ENCODE measurements at places on chromosomes 11 and 22.

DNA sequence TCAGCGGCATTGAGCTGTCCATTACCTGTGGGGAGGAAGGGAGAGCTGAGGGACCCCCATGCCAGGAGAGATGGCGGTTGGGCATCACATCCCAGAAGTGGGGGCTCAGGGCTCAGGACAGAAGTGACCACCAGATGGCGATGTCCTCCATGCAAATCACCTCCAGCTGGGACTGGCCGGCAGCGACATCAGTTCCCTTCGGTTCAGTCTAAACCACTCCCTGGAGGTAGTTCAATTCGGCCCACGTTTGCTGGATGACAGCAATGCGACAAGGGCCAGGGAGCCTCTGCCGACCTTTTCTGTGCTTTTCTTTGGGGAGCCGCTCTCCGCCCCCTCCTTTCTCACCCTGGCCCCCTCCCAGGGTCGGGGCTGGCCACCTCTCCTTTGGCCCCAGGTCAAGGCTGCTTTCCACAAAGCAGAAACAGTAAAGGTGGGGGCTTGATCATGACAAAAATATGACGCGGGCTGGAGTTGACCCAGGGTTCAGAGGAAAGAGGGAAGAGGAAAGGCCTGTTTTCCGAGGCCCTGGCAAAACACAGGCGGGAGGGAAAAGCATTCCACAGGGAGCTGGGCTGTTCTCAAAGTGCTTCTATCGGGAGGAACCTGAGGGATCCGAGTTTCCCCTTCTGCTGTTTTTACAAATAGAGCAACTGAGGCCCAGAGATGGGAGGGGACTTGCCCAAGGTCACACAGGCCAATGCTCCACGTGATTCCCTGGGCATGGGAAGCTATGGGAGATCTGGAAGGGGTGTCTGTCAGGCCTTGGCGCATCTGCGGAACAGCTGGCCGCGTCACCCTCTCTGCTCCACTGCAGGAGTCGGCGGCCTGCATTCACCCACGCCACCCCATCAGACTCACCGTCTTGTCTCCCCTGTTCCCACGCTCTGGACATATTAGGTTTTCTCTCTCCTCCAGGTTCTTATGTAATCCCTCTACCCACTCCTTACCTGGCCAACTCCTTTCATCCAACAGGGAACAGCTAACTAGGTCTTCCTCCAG is 54.7 kb downstream of the FBXO7 start:
- DNase-seq = peak; percentile 84

GRCh38 chr11:33387996-33388395 is 130.8 kb downstream of the HIPK3 start:
- DNase-seq = no peak

DNA sequence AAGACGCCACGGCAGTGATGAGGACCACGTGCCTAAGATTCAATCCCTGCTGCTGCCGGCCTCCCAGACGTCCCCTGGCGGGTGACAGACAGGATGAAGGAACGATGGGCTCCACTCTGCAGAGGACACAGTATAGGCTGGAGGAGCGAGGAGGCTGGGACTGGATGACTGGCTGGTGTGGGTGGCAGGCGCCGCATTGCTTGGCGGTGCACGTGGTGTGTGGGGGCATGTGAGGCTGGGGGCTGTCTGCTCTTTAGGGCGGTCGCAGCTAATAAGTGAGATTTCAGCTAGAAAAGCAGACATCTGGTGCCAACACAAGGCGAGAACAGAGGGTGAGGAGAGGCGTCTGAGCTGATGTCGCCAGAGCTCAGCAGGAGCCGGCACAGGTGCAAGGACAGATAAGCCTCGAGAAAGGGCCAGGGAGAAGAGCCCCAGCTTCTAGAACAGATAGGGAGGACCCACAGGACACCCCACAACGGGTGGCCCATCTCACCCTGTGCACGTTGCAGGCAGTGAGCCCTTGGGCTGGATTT is 33.2 kb downstream of the TSPAN4 start:
- no peak for DNase-seq

- no peak for DNase-seq
Measured at GRCh38 chr11:65887723-65888162, 528 bp downstream of the FIBP start.

All from activated CD8-positive, alpha-beta memory T cell treated with anti-CD3 and anti-CD28 coated beads for 24 hours (primary cell).